Hepatic stellate cell (primary cell): ENCODE measurements at places on chromosomes 1 and 21.

GRCh38 chr1:193727850-193728249, 541.4 kb upstream of the B3GALT2 start:
- no peak for DNase-seq

- DNase-seq, result no peak
Observed at GRCh38 chr1:194755241-194755994, 1569.0 kb upstream of the B3GALT2 start.

DNA sequence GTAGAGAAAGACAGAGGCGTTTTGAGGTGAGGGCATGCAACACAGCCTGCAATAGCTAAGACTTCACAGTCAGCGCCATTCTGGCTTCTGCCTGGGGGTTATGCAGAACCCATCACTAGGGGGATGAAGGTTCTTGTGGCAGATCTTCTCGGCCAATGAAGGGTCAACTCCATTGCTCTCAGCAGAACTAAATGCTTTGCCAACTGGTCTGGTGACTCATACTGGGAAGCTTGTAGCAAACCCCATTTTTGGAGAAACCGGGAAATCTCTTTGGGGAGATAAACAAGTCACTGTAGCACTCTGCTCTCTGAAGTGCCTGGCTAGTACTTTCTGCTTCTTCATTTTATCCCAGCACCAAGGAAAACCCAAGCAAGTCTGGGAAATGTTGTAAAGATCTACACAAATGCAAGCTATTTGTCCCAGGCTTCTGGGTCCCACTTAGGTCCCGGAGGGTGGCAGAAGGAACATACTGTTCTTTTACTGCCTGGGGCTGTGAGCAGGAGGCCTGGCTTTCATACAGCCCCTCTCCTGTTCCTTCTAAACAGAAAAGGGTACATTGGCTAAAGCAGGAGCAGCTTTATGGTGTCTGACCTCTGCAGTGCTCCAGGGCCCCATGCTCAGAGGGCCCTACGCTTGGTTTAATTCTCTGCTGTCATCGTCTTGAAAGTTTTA, 28.8 kb downstream of the SHISA4 start:
- DNase-seq, result peak; percentile 81

DNA sequence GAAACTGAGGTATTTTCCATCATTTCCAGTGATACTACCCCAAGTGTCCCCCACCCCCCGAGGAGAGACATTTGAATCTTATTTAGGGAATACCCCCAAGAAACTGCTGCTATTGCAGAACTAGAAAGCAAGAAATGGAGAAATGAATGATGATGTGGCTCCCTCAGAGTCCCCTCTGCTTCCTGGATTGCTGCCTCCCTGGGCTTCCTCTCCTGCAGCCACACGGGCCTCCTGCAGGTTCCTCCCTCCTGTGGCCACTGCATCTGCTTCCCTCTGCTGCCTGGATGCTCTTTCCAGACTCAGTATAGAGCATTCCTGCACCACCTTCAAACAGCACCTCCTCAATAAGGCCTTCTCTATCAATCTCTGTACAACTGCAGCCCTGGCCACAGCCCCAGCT, 69.3 kb downstream of the SLC25A24 start:
- no peak for DNase-seq

DNA sequence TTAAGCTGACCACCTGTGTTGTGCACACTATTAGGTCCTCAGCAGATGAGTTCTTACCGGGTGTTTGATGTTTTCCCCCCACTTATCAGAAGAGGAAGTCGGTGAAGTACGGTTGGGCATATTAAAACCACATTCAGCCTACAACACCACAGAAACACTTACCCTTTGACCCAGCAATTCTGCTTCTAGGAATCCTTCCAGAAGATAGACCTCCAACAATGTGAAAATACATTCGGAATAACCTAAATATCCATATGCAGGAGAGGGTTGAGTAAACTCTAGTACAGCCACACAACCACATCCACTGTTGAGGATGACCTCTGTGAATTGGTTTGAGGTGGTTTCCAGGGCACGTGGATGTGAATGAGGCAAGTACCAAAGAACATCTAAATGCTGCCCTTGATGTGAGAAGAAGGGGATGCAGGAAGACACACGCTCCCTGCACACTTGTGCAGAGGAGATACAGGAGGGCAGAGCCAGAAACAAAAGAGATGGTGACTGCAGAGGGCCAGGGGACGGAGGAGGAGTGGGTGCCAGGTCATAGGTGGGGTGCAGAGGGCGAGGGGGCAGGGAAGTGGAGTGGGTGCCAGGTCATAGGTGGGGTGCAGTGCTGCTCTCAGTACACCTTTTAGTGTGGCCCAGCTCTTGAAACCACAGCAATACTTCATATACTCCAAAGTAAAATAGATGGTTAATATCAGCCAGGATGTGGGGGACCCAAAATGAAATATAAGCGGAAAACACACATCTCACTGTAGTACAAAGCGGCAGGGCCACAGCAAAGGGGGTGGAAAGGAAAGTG, 12.8 kb downstream of the ADARB1 start:
- DNase-seq, result no peak

GRCh38 chr1:33424205-33424604, 6.7 kb downstream of the PHC2 start:
- no peak for DNase-seq

DNA sequence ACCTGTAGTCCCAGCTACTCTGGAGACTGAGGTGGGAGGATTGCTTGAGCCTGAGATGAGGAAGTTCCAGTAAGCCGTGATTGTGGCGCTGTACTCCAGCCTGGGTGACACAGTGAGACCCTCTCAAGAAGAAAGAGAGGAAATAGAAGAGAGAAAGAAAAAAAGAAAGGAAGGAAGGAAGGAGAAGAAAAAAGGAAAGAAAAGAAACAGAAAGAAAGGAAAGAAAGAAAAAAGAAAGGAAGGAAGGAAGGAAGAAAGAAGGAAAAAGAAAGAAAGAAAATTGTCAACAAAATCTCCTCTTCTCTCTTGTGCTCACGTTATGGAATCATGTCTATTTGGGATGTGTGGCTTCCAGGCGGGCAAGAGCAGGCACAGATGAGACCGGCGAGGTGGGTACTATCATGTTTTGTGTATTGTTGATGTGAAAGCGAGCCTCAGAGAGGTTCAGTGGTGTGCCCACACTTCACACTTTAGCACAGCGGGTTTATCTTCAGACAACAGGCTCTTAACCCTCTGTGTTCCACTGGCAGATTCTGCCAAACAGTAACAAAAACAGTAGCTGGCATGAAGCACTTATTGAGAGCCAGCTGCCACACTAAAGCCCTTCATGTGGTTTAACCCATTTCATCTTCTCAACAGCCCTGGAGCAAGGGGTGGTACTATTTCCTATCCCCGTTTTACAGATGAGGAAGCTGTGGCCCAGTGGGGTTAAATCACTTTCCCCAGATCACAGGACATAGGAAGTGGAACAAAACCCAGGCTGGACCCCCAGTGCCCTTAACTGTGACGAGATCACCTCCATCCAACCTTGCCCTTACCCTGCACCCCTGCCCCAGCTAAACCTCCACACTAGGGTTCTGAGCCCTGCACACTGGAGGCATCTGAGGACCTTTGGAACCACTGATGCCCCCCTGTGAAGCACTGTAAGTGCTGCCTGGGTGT, 94.7 kb upstream of the TARDBP start:
- no peak for DNase-seq

DNA sequence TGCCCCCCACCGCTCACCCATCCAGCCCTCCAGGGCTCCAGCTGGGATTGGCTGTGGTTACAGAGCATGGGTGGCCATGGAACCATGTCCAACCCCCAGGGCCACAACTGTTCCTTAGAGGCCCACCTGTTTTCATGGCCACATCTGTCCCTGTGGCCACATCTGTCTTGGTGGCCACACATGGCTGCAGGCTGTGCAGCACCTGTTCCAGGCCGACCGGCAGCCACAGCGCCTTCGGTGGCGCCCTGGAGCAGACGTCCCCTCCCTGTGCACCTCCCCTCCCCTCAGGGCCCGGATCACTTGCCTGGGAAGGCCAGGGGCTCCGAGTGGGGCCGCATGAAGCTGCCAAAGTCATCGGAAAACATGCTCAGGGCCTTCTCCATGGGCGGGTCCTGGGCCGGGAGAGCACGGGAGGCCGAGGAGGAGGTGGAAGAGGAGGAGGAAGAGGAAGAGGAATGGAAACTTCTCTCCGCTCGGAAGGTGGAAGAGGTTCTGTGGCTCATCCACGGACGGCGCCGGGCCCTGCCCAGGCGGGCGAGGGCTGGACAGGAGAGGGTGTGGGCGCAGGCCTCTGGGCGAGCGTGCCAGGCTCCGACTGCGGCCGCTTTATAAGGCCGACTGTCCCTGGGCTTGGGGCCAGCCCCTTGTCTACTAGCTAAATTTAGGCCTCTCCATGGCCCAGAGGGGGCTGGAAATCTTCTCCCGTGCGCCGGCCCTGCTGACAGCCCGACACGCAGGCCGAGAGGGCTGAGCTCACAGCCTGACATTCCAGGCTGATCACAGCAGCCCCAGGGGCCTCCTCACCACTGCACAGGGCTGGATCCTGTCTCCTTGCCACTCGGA, at the start of gene HSPB7:
HSPB7 (minus strand) TSS at position 583 of the 843 bp plus-strand sequence; CDS start at position 503, 80 bp downstream.
- peak; percentile 96 for DNase-seq

DNA sequence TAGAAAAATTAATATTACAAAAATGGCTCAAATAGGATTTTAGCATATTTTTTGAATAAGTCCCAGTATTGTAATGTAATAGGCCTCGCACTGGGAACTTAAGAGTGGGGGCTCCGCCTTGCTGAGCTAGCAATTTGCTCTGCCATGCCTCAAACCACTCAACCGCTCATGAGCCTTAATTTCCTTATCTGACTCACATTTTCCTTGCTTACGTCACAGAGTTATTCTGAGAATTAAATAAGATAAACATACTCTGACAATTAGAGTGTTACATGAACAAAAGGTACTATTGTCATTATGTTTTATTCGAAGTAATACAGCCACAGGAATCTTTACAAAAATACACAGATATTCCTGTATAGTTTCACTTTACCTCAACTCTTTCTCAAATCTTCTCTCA, 108.1 kb downstream of the SLC44A5 start:
- no peak for DNase-seq

- DNase-seq, result no peak
Observed at GRCh38 chr1:151803915-151804314, 1.3 kb downstream of the LINGO4 start.

DNA sequence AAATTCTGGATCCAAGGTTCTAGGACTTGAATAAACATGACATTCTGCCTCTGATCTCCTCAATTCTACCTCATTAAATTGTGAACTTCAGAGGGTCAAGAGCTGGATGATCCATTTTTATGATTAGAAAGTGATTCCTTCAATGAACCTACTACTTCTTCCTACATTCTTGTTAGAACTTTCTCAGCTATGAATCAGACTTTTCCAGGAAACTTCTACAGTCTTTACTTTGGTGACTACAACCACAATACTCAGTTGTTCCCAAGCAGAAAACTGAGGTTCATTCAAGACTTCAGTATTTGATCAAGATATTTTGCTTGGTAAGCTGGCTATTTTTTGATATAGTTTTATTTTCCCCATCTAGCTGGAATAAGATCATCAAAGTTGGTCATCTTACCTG, 51.4 kb downstream of the CDC7 start:
- DNase-seq, result no peak

GRCh38 chr21:44862869-44863685, 10.4 kb downstream of the PTTG1IP start:
- no peak for DNase-seq

DNA sequence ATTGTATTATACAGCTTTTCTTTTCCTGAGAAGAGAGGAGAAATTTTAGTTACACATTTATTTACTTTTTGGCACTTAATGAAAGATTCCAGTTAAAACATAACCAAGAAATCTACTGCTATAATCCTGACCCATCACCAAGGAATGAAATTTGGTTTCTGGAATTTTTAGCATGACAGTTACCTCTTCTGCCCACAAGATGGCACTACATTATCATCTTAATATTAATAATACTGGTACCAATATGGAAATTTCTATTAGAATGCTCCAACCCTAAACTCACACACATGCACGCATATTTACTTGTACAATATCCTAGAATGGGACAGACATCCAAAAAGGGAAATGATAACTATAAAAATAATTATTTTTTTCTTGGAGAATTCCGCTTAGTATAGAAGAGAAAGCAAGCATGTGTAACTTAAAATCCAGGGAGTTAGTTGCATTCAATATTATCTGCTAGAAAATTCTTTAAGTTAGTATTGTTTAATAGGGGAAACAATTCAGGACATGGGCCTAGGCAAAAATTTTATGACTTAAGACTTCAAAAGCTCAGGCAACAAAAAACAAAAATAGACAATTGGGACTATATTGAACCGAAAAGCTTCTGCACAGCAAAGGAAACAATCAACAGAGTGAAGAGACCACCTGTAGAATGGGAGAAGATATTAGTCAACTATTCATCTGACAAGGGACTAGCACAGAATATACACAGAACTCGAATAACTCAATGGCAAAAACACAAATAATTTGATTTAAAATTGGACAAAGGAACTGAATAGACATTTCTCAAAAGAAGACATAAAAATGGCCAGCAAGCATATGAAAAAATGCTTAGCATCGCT, 37.4 kb downstream of the MAP3K21 start:
- peak; percentile 9 for DNase-seq

DNA sequence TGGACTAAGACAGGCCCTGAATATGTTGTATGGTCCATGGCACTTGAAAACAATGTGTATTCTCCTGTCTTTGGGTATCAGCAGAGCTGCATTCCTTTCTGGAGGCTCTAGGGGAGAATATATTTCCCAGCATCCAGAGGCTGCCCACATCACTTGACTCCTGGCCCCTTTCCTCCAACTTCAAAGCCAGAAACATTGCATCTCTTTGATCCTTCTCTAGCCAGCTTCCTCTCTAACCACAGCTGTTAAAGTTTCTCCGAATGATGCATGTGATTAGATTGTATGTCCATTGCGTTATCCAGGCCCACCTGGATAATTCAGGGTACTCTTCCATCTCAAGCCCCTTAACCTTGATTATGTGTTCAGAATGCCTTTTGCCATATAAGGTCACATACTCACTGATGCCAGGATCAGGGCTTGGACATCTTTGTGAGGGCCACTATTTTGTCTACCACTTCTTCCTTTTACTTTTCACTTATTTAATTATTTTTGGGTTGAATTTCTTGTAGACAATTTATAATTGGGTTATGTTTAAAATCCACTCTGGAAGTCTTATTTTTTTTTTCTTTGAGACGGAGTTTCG, 5.3 kb downstream of the CHD1L start:
- no peak for DNase-seq

DNA sequence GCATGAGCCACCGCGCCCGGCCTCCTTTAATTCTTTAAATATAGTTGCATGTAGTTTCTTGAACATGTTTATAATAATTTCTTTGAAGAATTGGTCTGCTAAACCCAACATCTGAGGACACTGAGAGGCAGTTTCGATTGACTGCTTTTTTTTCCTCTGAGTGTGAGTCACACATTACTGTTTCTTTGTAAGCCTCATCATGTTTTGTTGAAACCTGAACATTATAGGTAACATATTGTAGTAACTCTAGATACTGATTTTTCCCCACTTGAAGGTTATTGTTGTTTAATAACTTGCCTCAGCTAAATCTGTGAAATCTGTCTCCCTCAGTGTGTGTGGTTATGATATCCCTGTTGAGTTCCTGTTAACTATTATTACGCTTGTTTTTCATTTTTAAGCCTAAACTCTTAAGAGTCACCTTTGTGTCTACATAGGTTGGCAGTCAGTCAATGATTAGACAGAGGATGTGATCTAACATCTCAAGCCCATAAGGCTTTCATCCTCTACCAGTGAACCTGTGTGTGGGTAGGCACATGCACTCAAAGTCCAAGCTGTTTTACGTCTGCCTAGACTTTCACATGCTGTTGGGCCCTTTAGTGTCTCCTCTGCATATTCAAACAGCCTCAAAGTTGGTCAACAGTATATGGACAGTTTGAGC, 155.5 kb downstream of the KCNH1 start:
- no peak for DNase-seq
